ENCODE measurements at places on chromosomes 7 and 10.

GRCh38 chr7:128166603-128167041 is 74.5 kb upstream of the LEP start:
- DNase-seq = peak; percentile 12

DNA sequence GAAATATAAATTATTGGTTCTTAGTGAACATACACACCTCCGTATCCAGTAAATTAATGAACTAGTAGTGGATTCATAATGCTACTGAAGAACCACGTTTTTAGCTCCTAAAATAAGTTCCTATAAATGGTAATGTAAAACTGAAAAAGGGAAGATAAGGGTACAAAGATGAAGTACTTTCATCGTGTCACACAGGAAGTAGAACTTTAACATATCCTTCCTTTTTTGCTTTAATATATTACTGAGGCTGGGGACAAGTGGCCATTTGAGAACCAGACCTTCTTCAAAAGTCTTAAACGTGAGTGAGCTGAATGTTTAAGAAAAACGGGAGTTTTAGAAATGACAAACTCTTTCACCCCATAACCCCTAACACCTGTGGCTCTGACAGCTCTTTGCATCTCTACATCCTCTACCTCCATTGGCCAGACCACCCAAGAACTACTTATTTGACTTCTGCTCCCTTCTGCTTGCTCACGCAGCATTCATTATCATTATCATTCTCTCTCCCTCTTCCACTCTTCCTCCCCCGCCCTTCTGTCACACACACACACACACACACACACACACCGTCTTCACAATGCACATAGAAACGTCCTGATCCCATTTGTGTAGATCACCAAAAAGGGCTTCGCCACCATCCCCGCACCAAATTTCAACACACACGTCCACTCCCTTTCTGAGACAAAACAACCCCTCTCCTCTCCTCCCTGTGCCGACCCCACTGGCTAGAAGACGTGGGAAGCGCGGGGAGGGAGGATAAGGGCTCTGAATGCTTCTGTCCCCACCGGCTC is 677 bp downstream of the SKAP2 start:
- peak; percentile 72 for DNase-seq

GRCh38 chr10:17249820-17250219 is 21.8 kb downstream of the VIM start:
- DNase-seq = peak; percentile 46

DNA sequence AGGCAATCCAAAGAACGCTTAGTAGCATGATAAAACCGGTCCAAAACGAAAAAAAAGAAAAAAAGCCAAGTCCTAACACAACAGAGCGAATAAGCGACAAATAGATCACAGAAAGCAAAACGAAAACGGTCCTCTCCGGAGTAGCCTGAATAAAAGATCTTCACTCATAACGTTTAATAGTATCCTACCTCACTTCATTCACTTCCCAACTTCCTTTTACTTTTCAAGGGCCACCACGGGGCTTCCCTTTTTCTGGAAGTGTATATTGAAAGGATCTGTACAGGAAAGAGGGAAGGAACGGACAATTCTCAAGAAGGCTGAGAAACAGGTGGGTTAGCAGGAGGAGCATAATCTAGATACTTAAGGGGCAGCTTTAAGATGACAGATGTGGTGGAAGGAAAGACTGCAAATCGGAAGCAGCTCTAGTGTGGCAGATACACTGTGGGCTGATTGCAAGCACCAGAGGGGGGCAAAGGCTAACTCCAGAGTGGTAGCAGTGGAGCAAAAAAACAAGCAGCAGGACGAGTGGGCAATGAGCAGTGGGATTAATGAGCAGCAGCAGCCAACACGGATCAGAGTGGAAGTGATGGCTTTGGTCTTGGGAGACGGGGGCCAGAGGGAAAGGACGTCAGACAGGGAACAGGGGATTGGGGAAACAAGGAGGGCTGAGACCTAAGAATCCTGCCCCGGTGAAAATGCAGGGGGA is 866 bp downstream of the CNOT4 start:
- DNase-seq = peak; percentile 44

- no peak for DNase-seq
These were observed 4.9 kb downstream of the COL17A1 start for GRCh38 chr10:104080762-104081161.

DNA sequence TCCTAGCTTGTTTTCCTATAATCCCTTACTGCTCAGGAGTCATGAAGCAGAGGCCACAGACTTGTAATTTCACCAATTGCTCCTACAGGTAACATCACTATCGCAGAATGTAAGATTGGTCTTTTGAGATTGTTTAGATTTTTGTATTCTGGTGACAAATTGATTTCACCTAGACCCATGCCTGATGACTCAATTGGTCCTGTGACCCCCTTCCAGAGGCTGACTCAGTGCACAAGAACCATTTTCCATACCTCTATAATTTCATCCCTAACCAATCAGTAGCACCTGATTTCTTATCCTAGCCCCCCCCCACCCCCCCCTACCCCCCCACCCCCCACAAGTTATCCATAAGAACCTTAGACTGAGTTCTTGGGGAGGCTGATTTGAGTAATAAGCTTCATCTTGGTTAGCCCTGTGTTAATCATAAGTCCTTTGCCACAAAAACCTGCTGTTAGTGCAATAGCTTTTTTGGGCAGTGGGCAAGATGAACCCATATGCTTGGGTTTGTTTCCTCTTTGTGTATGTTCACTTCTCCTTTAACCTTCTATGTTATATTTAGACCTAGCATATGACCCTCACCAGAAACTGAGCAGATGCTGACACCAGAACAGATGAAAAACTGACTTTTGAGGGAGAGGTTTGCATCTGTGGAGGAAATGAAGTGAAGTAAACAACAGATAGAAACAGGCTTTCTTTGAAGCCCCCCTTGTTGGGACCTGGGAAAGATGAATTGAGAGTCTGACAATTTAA is 187.1 kb downstream of the KIF20B start:
- DNase-seq = no peak

DNA sequence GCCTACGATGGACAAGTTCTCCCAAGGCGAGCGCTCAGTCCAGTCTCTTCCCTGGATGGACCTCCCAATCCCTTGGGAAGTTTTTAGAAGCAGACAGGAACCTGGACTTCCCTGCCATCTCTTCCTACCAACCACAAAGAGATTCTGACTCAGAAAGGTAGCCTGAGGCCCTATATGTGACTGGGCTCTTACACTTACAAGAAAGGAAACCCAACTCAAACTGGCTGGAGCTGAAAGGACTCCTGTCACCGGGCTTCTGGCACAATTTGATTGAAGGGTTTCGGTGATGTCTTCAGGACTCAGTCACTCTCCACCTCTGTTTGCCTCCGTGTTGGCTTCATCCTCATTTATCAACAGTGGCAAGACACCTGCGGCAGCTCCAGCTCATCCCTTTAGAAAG is 3.7 kb upstream of the COL13A1 start:
- peak; percentile 64 for DNase-seq
